ENCODE measurements at places on chromosomes 13 and 19.
A peak's percentile ranks its signal among the peaks of the same experiment; 100 is the strongest.

- DNase-seq, result no peak
Measured at GRCh38 chr19:16569609-16570320, 2.5 kb downstream of the SLC35E1 start.

DNA sequence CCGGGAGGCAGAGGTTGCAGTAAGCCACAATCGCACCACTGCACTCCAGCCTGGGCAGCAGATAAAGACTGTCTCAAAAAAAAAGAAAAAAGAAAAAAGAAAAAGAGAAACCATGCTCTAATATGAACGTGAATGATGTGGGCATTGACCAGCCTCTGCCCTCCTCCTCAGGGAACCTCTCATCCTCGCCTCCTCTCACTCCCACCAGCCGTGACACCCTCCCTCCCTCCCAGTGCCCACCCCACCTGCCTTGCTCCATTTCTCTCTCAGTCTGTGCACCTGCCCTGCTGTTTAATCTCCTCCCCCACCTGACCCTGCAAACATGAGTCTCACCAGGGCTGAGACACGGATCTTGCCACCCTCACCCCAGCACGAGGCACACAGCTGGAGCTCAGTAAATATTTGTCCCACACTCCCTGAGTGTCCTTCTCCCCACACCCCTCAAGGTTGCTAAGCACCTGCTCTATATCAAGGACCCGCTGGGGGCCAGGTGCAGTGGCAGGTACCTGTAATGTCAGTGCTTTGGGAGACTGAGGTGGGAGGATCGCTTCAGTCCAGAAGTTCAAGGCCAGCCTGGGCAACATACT lies 7.5 kb upstream of the BCAT2 start:
- no peak for DNase-seq

GRCh38 chr19:52296400-52296772 lies 583 bp upstream of the ZNF480 start:
- no peak for DNase-seq

DNA sequence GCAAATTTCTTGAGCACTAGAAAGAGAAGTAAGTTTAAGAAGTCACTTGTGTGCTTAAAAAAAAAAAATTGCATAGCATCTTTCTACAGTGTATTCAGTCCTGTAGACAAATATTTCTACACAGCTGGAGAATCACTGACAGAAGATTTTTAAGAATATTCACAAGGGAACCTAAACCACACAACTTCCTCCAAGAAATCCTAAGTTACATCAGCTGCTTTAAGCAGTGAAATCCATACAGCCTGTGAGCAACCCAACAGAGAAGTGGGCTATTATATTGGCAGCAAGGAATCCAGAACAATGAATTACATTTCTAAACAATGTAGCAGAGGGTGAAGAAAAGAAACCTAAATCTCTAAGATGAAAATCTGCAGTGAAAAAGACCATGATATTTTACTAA lies 1.5 kb downstream of the DOCK9 start:
- no peak for DNase-seq

DNA sequence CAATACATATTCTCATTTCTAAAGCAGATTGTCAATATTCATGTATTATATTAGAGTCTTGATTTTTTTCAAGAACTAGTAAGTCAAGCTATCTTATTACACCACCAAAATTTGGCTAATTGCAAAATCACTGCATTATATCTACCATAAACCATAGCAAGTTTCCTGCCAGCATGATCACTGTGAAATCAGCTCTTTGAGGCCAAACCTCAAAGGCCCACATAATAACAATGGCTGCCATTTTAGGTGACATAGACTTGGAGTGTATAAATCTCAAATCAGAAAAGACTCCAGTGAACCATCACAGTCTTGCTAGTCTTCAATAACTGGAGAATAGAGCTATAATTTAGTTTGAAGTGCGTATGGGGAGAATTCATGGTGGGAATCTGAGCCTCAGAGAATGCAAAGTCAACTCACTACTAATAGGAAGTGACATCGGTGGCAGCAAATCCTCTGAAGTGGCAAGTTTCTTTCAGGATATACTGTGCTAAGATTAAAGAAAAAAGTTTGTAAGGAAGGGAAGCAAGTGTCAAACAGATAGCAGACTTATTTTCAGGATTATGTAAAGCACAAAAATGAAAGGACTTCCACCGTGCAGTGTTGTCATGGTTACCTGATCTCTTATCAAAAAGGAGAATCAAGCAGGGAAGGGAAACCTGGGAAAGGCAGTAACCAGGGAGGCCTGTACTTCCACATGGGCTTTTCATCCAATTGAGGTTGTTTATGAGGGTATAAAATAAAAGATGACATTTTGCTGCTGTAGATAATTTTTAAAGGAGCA lies 117.4 kb upstream of the FNDC3A start:
- no peak for DNase-seq

- no peak for DNase-seq
Measured at GRCh38 chr13:88026241-88026640, 355.1 kb downstream of the SLITRK5 start.

GRCh38 chr19:50042363-50043024 lies 16.7 kb downstream of the ZNF473 start:
- DNase-seq, result no peak

DNA sequence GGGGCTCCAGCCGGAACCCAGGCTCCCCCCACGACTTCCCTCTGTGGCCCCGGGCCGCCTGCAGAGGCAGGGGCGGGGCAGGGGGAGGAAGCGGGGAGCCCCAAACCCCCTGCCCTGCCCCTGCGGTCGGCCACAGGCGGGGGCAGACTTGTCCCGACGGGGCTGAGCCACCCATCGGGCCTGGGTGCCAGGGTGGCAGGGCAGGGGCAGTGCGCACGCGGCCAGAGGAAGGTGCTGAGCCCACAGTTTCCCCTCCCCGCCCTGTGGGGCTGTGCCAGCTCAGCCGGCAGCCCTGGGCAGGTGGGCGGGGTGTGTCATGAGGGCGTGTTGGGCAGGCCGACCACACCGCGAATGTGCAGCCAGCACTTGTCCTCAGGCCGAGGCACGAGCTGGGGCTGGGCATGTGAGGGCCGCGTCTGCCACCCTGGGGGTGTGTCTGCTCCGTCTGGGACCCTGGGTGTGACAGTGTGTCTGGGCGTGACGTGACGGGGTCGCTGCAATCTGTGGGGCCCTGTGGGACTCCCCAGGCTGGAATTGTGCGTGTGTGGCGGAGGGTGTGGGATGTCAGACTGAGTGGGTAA lies 17.7 kb downstream of the CCDC97 start:
- DNase-seq, result peak; percentile 86

GRCh38 chr19:38032951-38033350 lies 125.9 kb downstream of the SIPA1L3 start:
- no peak for DNase-seq

DNA sequence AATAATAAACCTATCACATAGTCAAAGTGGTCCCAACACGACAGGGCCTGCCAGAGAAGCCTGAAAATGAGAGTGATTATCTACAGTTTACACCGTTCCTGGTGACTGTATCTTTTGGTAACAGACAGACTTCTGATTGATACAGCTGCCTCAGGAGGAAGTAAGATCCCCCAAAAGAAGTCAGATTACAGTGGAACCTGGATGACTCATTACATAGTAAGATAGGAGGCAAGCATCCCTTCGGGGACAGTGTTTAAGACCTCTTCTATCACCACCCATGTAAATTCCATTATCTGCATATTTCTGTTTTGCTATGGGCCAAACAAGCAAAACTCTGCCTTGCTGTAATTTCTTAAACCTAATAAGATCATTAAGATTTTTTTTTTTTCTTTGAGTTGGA lies 44.0 kb upstream of the FLT1 start:
- DNase-seq, result no peak

- no peak for DNase-seq
Measured at GRCh38 chr13:36370108-36370429, 23.9 kb upstream of the SPART start.

DNA sequence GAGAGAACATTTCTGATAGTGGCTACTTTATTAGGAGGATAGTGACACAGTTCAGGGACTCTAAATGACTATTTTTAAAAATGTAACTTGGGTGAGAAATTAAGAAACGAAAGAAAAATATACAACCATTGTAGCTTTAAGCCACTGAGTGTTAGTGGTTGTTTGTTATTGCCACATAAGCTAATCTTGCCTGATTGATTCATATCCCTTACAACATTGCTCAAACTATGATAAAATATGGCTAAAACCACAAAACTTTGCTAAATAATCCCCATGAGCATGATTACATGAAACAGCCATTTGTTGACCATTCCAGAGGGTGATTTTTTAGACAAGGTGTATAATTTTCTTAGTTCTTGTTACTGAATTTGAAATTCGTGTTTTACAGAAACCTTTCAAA lies 343.4 kb downstream of the SLITRK5 start:
- no peak for DNase-seq

GRCh38 chr13:108680011-108680410 lies 50.6 kb downstream of the MYO16 start:
- no peak for DNase-seq

- DNase-seq, result no peak
Measured at GRCh38 chr19:11378319-11379189, 4.1 kb downstream of the SWSAP1 start.

GRCh38 chr13:113927661-113928581 lies 46.0 kb downstream of the C13orf46 start:
- DNase-seq, result no peak

DNA sequence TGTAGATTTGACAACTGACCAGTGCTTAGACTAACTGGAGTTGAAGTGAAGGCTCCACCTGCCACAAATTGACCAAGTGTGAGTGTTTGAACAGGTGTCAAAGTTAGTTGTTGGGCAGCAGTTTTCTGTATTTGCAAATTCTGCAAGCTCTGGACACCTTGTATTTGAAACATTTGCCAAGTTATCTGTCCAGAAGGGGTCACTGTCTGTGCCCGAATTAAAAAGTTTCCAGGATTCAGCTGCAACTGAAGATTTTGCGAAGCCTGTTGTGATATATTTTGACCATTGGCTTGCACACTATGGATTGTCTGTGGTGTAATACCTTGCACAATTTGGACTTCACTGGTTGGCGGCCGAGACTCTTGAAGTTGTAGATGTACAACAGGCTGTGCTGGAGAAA lies 1690.7 kb downstream of the SLITRK5 start:
- no peak for DNase-seq

DNA sequence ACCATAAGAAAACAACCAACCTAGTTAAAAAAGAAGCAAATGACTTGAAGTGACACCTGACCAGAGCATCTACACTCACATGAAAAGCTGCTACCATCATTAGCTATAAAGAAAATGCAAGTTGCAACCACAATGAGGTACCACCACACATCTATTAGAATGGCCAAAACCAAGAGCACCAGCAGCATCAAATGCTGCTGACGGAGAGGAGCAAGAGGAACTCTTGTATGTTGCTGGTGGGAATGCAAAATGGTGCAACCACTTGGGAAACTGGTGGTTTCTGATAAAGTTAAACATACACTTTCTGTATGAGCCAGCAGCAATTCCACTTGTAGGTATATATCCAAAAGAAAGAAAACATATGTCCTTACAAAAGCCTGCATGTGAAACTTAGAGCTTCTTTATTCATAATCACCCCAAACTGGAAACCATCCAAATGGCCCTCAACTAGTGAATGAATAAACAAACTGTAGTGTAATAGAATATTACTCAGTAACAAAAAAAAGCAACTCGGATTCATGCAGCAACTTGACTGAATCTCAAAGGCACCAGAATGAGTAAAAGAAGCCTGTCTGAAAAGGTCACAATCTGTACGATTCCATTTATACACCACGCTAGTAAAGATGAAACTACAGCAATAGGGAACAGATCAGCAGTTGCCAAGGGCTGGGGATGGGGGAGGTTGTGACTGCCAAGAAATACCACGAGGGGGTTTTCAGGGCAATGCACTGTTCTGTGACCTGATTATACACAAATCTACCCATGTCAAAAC lies 60.9 kb upstream of the RANBP3 start:
- peak; percentile 42 for DNase-seq

GRCh38 chr13:28865149-28865744 lies 45.1 kb downstream of the MTUS2 start:
- no peak for DNase-seq

DNA sequence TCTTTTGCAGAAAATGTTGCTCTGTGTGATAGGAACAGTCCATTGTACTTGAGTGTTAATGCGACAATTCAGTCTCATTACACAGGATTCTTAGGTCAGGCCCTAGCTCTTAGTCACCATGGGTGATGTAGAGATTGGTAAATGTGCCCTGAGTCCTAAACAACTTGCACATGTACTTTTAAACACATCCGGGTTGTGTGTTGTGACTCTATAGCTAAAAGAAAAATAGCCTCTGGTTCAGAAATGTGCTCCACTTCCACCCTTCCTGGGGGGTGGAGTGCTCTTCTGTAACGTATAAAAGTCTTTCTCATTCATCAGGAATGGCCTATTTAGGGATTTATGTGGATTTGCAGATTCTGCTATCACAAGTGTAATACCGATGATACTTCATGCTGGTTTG lies 5.2 kb downstream of the SPATA13 start:
- no peak for DNase-seq

GRCh38 chr13:27808851-27809550 lies 16.7 kb downstream of the GSX1 start:
- DNase-seq, result no peak

- no peak for DNase-seq
Measured at GRCh38 chr19:2051773-2052704, 995 bp upstream of the MKNK2 start.

GRCh38 chr19:49679771-49680413 lies 2.8 kb downstream of the PRMT1 start:
- no peak for DNase-seq

GRCh38 chr13:67259208-67259607 lies 29.1 kb upstream of the PCDH9 start:
- DNase-seq, result no peak

- DNase-seq, result no peak
Measured at GRCh38 chr13:45063261-45063860, 56.9 kb upstream of the GTF2F2 start.

DNA sequence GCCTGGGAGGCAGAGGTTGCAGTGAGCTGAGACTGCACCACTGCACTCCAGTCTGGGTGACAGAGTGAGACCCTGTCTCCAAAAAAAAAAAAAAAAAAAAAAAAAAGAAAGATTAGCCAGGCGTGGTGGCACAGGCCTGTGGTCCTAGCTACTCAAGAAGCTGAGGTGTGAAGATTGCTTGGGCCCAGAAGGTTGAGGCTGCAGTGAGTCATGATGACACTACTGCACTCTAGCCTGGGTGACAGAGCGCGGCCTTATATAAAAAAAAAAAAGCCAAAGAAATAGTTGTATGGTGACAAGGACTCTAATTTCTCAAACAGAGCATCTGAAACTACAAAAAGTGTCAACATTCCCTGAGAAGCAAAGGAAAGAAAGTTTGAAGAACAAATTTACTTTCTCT lies 3.4 kb downstream of the PBX4 start:
- no peak for DNase-seq

- DNase-seq, result no peak
Measured at GRCh38 chr13:109858319-109858718, 71.9 kb upstream of the IRS2 start.

DNA sequence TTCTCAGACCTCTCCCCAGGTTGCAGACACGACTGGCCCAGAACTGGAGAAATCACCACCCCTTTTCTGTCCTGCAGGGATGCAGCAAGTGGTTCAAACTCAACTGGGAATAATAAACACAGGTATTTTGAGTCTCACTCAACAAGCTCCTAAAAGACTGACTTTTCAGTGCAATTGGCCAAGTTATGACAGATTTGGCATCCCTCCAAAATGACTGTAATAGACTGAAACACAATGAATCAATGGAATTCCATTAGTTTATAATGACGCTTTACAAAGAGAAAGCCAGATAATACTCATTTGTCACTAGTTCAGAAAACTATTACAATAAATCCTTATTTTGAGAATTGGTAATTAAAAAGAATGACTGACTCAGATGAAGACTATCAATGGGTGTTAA lies 38.1 kb downstream of the MIPEP start:
- no peak for DNase-seq
